MG63 (cell line): ENCODE measurements at places on chromosomes 6 and 20.
A peak's percentile ranks its signal among the peaks of the same experiment; 100 is the strongest.

DNA sequence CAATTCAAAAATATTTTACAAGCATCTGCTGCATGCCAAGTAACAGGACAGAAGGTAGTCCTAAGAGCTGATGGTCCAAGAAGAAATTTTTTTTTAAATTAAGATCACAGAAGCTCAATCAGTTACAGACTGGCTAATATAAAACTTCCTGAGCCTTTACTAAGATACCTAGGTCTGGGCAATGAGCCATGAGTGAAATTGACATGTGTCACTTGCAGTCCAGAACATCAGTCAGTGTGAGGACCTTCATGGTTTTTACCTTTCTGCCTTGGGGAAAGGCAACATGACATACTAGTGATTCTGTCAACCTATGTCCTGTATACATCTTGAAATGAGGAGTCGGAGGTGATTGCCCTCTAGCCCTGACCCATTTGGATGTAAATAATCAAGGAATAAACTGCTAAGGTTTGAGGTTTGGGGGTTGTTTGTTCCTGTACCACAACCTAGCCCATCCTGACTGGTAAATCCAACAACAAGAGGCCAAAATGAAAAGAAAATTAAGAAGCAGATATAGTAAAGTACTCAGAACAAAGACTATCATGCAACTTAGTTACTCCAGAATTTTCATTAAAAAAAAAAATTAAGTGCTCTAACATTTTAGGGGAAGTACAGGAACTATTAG lies 70.0 kb downstream of the CNKSR3 start:
- no peak for DNase-seq

DNA sequence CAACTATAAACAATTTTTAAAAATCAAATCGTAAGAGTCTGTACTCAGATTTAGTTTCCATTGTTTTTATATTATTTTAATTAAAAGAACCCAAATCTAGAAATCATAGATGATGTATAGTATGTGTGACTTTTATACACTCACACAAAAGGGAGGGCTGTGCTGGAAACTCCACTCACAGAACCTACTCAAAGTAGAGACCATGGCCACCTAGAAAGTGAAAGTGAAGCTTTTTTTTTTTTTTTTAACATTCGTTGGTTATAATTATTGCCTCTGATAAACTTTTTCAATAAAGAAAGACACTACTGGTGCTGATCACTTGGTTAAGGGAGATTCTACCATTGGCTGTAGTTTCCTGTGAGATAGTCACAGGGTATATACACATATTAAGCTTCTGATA lies 37.9 kb upstream of the PRL start:
- DNase-seq = no peak

DNA sequence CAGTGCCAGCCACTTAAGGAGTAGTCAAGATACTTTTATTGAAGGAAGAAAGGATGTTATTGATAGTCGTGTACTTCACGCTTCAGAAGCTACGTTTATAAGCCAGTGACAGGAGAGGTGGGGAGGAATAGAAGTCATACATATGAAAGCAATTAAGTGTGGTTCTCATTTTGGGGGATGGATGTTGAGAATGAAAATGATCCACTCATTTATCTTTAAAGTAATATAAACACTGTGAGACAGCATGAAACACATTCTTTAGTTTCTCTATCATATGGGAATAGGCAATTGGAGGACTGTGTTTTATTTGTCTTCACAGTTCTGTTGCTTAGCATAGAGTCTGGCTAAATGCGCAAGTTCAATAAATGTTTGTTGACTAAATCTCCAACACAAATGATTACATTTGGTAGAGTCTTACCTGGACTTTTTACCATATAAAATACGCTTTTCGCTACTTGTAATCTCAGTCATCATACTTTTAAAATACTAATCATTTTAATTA lies 35.2 kb downstream of the AK9 start:
- DNase-seq = no peak

DNA sequence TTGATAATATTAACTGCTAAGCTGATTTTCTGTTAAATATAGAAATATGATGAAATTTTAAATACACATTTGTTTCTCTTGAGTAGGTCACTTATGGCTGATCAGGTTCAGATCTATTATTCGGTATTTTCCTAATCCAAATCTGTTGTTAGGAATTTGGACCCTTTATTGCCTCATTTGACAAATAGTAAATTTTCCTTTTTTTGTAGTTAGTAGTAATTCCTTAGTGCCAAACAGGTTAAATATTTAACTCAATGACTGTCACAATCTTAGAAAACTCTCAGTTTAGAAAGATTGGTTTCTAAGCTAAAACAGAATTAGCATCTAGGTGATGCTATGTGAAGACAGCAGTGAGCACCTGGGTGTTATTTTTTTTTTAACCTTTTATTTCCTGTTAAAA lies 1598.9 kb downstream of the KHDRBS2 start:
- no peak for DNase-seq

- peak; percentile 35 for DNase-seq
These were observed 58.5 kb downstream of the HS3ST5 start for GRCh38 chr6:114284281-114284680.

- peak; percentile 85 for DNase-seq
These were observed 48.3 kb downstream of the ECT2L start for GRCh38 chr6:138844192-138844591.

GRCh38 chr20:1569415-1569881 lies 11.9 kb upstream of the SIRPD start:
- DNase-seq = peak; percentile 62

DNA sequence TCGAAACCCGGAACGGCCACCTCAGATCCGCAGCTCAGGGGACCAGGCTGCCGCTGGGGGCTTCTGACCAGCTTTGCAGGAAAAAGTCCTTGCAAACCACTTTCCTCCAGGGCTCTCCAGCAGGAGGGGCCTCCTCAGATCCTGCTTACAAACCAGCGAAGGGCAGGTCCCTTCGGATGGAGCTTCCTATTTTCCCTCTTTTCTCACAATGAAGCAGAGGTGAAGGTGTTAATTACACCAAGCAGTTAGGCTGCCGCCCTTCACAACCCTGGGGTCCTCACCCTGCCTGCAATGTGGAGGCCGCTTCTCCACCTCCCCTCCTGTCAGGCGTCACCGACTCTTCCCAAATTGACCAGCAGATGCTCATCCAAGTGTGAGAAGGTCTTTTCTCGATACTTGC lies 5.7 kb downstream of the ARHGAP40 start:
- no peak for DNase-seq

DNA sequence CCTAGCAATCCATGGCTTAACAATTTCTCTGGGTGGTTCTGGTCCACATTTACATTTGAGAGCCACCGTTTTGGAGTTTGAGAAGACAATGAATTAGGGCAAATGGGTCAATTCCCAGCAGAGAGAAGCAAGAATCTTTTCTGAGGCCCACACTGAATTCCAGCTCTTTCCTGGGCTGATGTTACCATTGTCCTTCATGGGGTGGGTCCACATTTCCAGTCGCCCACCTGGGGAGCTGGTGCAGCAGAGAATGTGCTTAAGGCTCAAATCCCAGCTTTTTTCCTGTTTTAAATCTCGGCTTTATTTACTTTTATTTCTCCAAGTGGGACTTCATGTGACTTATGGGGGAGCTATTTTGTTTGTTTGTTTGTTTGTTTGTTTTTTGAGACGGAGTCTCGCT lies 44.2 kb upstream of the TFAP2C start:
- no peak for DNase-seq

- no peak for DNase-seq
These were observed 3.5 kb downstream of the SCAF8 start for GRCh38 chr6:154736618-154737259.

- no peak for DNase-seq
These were observed 47.7 kb downstream of the COL12A1 start for GRCh38 chr6:75158176-75158575.

DNA sequence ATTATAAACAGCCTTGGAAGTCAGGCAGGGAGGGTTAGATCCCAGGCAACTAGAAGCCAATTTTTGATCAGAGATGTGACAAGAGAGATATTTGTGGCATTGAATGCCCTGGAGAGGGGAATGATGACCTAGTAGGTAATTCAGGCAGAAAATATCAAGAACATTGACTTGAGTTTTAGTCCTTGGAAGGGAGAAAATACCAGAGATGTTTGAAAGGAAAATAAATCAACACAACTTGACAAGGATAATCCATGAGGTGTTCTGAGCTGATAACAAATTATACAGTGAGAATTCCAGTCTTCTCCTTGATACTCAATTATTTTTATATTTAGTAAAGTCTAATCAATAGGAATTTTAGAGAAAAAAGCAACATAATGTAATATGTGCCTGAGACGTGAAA lies 10.6 kb upstream of the MARCKS start:
- DNase-seq = no peak

- DNase-seq = peak; percentile 60
These were observed 54.4 kb upstream of the CEP85L start for GRCh38 chr6:118705544-118706491.

DNA sequence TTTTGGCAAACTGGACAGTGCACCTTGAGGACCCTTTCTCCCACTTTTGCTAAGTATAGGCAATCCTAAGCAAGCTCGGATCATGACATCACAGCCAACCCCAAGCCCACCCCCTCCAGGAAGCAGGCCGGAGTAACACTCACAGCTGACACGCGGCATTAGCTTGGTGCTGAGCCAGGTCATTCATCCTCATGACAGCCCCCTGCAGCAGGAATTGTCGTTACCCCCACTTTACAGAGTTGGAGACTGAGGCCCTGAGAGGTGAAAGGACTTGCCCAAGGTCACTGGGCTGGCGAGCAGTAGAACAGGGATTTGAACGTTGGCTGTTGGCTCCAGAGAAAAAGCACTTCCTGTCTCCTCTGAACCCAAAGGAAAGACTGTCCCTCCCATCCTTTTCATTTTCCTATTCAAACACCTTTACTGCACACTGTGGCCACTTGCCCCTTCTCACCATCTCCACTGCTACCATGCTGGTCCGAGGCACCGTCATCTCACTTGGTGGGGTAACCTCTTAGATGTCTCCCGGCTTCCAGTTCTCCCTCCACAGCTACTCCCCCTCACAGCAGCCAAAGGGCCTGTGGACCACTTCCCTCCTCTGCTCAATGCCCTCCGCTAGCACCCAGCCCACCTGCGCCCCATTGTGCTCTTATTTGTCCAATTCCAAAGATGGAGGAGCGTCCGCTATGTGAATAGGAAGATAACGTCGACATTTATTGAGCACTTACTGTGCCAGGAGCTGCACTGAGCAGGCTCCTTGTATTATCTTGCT lies 84.7 kb downstream of the PREX1 start:
- DNase-seq = no peak

- DNase-seq = no peak
These were observed 440.1 kb downstream of the PREX1 start for GRCh38 chr20:48387675-48388074.
